ENCODE measurements at places on chromosomes 4 and X.

DNA sequence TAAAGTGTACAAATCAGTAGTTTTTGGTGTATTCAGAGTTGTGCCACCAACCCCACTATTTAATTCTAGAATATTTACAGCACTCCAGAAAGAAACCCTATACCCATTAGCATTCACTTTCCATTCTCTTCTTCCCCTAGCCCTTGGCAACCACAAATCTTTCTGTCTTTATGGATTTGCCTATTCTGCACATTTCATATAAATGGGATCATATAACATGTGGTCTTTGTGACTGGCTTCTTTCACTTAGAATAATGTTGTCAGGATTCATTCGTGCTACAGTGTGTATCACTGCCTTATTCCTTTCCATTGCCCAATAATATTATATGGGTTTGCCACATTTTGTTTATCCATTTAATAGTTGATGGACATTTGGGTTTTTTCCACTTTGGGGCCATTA lies 32.2 kb downstream of the SGMS2 start:
- DNase-seq: no peak

- no peak for DNase-seq
Measured at GRCh38 chr4:106062452-106062875, 167.2 kb downstream of the NPNT start.

DNA sequence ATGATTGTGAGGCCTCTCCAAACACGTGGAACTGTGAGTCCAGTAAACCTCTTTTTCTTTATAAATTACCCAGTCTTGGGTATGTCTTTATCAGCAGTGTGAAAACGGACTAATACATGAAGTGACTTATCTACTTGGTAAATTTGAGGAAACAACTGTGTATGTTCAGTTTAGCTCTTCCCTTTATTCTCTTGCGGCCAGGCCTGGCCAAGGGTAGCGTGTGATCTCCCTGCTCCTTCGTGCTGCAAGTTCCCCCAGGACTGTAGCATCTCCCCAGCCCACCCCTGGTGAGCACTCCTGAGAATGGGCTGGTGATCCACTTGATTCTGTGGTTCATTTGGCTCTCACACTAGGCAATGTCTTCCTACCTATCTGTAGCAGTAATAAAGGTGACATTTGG lies 53.2 kb upstream of the CHRNA9 start:
- DNase-seq: no peak

- peak; percentile 31 for DNase-seq
Measured at GRCh38 chr4:73259571-73260090, 1.0 kb upstream of the ANKRD17 start.

- no peak for DNase-seq
Measured at GRCh38 chrX:150438165-150438564, 75.0 kb downstream of the MAMLD1 start.

GRCh38 chr4:1416948-1417260 lies 10.7 kb upstream of the NKX1-1 start:
- no peak for DNase-seq

GRCh38 chr4:158625544-158625943 lies 46.1 kb downstream of the C4orf46 start:
- no peak for DNase-seq

- DNase-seq: no peak
Measured at GRCh38 chr4:75708218-75708691, 16.1 kb upstream of the USO1 start.

DNA sequence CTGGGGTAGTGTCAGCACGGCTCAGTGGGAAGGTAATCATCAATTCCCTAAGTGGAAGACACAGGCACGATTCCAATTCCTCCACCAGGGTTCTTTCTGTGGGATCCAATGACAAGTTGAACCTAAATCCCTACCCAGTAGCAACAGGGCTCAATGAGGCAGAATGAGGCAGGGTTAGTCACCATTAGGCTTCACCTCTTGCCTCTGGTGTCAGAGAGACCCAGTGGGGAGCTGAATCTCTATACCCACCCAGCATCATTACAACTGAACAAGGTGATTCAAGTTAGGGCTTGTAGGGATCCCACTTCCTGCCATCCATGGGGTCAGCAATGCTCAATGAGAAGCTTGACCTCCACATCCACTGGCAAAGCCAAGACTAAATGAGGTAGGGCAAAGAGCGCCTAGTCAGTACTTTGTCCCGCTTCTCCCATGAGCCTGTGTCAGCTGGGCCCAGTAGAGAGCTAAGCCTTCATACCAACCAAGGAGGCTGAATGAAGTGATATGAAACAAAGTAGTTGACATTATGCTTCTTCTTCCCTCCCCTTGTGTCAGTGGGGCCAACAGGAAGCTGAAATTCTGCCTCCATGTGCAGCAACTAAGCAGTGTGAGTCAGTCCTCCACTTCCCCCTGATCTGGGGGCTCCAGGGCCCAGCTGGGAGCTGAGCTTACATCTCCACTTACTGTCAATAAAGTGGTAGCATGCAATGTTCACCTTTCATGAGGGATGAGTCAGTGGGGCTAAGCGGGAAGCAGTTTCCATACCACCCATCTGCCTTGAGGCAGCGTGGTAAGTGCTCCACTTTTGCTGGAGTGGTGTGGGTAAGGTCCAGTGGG lies 36.4 kb upstream of the RBM41 start:
- no peak for DNase-seq

GRCh38 chr4:15034071-15034764 lies 31.9 kb downstream of the CPEB2 start:
- no peak for DNase-seq

GRCh38 chr4:107114059-107114458 lies 77.9 kb upstream of the DKK2 start:
- no peak for DNase-seq

GRCh38 chrX:107710617-107711391 lies 64.8 kb downstream of the TSC22D3 start:
- no peak for DNase-seq

GRCh38 chr4:137283737-137284136 lies 248.6 kb downstream of the PCDH18 start:
- DNase-seq: no peak

- DNase-seq: no peak
Measured at GRCh38 chrX:85326234-85327059, 53.0 kb downstream of the POF1B start.

DNA sequence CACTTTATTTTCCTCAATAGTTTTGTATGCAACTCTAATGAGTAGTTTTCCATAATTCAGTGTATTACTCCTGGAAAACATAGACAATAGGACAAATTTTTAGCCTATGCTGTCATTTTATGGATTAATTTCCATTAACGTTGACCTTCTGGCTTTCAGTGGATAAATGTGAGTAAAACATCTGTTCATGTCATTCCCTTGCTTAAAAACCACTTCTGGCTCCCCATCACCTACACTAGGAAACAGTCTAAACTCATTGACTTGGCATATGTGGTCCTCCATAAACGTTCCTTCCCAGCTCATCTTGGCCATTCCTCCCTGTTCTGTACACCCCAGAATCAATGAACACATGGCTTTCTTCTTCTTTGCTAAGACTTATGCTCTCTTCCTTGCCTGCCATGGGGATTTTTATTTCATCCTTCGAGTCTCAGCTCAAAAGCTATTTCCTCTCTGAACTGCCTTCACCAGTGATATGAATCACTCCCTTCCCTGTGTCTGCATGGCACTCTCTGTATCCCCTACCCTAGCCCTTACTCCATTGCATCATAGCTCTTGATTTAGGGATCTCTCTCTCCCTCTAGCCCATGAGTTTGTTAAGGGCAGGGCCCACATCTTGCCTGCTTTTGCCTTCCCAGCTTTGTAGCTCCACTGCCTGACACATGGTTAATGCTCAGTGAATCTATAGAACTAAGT lies 34.8 kb downstream of the DOCK11 start:
- no peak for DNase-seq

DNA sequence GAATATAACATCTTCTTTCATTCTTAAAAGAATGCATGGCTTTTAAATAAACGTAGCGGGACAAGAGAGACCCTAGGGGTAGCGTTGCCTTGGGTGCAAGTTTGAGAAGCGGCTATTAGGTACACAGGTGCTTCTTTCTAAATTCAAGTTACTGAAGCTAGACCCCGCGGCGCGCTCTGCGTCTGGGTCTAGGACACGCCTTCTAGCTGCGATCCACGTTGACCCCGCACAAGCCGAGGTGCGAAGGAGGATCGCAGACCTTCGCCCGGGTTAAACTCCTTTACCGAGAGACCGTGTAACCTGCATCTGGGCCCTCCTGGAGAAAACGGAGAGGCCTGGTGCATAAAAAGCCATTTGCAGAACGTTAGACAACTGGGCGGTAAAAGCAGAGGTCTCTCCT lies 25.5 kb upstream of the EXOC1L start:
- DNase-seq: no peak

DNA sequence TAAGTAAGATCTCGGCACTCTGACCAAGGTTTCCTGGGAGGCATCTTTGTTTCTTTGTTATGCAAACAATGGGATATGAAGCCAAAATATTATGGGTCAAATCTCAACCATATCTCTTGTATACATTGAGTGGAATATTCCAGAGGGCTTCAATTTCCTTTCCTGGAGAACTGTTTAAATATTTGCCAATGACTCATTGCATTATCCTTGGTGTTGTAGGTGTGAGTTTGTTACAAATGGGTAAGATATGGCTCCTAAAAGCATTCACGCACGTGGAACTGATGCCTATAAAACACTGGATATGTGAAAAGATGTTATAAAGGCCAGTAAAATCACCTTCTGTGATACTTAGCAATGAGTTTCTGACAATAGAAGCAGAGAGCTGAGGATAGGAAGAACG lies 150.5 kb upstream of the WDR1 start:
- DNase-seq: no peak

DNA sequence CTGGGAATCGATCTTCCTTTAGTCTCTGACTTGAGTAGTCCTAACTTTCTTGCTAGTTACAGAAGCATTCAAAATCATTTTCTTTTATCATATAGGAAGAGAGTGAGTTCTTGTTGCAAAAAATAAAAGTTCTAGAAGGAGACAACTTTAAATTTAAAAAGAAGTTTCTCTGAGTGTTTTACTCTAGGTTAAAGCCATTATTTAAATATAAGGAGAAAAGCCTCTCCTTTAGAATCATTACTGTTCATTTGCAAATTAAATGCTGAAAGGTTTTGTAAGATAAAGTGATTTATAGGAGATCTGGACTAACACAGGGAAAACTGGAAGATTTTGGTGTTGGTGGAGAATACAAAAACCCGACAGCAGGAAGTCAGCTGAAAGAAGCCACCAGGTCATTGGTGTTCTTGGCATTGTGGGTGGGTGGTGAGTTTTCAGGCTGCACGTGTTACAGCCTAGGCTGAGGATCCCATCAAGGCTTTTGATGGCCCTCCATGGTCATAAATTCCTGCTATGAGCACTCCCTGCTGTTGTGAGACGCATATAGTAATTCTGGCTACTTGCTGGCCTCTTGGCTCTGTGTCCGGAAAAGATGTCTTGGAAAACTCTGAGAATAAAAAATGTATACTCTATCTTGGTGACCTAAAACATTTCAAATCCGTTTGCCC lies 81.6 kb downstream of the GPAT3 start:
- no peak for DNase-seq

GRCh38 chr4:177596035-177596434 lies 153.8 kb upstream of the AGA start:
- no peak for DNase-seq

- no peak for DNase-seq
Measured at GRCh38 chr4:13263967-13264525, 220.1 kb downstream of the RAB28 start.

- no peak for DNase-seq
Measured at GRCh38 chr4:118289794-118290193, 63.0 kb downstream of the PRSS12 start.

- no peak for DNase-seq
Measured at GRCh38 chr4:119785963-119786362, 157.4 kb upstream of the PDE5A start.

DNA sequence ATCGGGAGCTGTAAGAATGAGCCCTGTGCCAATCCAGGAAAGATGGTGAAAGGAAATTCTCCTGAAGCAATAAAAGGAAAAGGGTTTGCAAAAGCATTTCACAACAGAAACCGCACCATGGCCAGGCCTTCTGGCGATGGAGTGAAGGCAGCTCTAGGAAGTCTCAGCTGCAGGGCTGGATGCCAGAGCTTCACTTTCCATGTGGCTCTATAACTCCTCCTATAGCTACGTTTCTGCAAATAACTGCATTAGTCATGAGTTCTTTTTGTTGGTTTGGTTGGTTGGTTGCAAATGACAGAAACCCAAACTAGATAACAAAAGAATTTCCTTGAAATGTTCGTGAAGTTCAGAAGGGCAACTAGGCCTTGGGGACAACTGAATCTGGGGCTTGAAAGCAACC lies 84.6 kb downstream of the RELL1 start:
- DNase-seq: no peak

GRCh38 chrX:94400488-94400887 lies 726.5 kb downstream of the FAM133A start:
- DNase-seq: no peak

DNA sequence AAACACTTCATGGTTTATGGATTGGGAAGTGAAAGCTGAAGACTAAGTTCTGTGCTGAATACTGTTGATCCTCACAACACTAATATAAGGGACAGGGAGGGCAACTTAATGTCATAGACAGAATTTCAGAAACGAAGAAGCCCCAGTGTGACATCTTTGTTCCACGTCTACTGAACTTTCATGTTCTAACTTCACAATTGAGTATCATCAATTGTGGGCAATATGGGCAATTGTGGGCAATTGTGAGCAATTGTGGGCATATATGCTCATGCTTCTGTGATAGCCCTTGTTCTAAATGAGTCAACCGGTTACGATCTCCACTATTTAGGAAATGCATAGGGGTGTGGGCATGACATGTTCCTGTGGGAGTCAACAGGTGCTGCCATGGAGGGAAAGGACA lies 33.7 kb downstream of the CYBB start:
- DNase-seq: no peak

DNA sequence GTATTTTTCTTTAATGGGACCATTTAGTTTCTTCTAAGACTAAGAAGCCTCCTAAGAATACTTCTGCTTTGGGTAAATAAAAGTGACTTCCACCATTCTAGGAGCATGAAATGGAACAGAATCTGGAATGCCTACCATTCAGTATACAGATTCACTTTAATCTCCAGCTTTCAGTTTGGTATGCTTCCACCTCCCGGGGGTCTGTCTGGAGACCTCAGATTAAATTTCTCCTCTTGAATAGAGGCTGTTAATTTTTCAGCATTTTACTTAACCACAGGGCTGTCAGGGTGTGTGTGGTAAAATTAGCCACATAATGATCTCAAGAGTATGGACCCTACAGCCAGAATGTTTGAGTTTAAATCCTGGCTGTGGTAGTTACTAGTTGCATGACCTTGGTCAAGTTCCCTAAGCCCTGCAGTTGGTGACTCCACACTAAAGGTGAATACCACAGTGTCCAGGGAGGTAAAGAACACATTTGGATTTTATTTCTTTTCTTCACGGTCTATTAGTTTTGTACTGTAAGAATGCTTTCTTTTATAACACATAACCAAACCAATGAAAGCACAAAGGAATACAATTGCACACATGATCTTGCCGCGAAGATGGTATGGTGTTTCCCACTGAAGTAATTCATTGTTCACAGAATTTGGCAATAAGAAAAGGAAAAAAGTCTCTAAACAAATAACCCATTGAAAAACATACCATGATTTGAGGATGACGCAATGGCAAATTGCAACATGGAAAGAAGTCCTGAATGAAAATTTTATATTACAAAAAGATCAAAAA lies 37.3 kb upstream of the TRIM2 start:
- DNase-seq: no peak
